Inflammatory macrophage treated with lipopolysaccharide for 4 hours (primary cell): ENCODE measurements at places on chromosomes 1 and 21.

GRCh38 chr1:228706305-228706704 is 29.0 kb upstream of the RHOU start:
- no peak for DNase-seq

GRCh38 chr1:166133857-166134256 is 32.9 kb downstream of the FAM78B start:
- DNase-seq: no peak

DNA sequence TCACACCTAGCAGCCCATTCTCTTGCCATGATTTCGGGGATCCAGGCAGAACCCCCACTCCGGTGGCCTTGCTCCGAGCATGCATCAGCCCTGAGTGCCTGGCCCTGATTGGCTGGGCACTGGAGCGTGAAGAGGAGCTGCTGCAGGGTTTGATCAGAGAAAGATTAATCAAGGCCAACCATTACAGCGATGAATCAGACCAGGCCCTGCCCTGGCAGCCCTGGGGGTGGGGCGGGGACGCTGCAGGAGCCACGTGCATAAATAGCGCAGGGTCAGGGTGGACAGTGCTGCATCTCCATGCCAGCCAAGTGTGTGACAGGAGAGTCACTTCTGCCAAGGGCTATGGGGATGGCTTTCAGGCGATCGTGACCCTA is 3.4 kb upstream of the FAM131C start:
- no peak for DNase-seq

DNA sequence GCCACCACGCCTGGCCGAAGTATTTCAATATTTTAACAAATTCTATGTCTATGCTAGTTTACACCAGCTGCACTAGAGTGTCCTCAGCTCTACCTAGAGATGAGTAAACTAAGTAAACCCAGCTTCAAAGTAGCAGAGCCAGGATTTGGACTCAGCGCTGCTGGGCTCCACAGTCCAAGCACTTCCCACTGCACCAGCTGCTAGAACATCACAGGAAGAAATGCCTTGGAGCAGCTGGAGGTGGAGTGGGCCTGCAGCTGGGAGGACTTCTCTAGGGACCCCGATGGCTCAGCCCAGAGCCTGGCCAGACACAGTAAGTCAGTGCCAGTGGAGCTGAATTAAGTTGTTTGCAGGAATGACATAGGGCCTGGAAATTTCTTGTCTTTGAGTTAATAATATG is 10.2 kb upstream of the SMIM12 start:
- DNase-seq: no peak

GRCh38 chr1:158056498-158056897 is 63.1 kb downstream of the KIRREL1 start:
- DNase-seq: no peak

DNA sequence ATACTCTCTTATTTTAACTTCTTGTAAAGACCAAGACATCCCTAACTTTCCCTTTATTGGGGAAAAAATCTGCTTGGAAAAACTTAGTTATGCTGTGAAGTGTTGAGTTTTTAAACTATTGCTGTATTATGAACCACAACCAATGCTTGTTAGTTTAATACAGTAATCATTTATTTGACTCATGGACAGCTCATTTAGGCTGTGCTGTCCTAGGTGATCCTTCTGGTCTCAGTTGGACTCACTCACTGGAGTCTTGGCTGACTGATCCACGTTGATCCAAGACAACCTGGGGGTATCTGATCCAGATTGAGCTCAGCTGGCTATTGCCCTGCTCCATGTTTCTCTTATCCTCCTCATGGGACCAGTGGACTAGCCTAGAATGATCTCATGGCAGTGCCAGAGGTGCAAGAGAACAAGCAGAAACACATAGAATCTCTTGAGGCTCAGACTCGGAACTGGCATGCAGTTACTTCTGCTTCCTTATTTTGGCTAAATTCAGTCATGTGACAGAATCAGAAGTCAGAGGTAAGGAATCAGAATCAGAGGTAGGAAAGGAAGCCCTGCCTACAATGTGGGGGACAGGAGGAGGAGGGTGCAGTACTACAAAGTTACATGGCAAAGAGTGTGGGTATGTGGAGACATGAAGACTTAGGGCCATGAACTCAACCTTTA is 156.5 kb downstream of the FGGY start:
- peak; percentile 52 for DNase-seq

- DNase-seq: no peak
Measured at GRCh38 chr1:44790968-44791801, 3.2 kb upstream of the BEST4 start.

- DNase-seq: no peak
Measured at GRCh38 chr1:201933840-201934430, 12.4 kb downstream of the LMOD1 start.

DNA sequence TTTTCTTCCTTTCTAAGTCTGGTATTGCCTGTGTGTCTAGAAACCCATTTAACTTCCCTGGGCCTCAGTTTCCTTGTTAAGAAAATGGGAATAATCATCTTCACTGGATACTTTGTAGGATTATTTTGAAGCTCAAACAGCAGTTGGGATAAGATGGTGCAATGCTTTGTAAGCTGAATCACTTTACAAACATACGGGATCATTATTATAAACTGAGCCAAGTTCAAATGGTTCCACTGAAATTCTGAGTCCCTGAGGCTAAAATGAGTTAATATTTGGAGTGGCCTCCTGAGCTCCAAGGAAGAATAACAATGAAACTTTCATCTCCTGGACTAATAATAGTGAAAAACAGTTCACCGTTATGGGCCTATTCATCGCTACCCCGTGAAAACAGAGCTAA is 388.0 kb downstream of the PLPP3 start:
- no peak for DNase-seq

DNA sequence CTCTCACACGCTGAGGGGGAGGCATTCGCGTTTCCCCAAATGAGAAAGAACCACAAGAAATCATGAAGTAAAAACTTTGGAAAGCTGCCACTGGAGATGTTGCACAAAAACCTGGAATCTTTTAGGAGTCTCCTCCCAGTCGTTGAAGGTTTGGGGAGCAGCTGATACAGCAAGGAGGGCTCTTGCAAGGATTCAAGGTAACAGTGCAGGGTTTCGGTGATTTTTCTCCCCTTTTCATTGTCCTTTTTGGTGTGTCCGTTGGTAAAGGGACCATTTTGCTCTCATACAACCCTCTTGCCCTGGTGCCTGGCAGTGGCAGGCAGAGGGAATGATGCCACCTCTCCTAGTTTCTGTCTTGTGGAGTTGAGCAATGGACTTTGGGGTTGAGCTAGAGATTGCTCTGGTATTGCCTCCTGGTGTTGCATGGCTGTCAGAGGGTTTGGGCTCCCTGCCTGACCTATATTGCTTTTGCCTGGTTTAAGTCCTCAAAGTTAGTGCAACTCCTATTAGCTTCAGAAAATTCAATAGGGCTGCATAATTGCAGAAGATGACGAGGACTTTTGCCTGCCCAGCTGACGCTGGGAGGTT is 872 bp downstream of the BRINP2 start:
- no peak for DNase-seq

GRCh38 chr1:24349891-24350290 is 30.7 kb downstream of the GRHL3 start:
- peak; percentile 6 for DNase-seq

- DNase-seq: no peak
Measured at GRCh38 chr1:118947790-118948189, 40.4 kb downstream of the TBX15 start.

DNA sequence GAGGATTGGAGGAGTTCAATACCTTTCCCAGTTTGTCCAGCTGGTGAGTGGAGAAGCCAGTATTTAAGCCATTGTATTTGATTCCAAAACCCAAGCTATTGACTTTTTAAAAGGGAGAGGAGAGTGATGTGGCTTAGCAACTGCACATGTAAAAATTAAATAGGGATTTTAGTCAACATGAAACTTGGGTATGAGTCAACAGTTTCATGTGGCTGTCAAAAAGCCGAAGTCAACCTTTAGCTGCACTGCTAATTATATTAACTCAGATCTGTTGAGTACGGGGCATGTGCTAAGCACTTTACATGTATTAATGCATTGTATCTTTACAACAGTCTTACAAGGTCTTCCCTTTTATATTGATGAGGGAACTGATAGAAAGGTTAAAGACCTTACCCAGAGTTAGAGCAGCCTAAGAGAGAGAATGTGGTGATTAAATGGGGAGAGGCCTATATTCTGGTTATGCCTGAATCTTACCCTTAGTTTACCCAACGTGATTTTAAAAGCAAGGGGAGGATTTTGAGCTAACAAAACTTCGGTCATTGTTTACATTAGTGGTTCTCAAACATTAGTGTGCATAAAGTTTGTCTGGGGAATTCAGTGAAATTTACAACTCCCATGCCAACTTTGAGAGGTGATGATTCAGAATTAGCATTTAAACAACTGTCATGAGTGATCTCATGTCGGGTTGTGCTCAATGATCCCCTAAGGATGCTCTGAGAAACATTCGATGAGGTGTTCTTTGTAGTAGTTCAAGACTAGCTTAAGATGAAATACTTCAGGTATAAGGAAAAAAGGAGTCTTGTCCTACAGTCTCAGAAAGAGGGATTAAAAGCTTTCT is 6.9 kb upstream of the SLC35F3 start:
- no peak for DNase-seq

DNA sequence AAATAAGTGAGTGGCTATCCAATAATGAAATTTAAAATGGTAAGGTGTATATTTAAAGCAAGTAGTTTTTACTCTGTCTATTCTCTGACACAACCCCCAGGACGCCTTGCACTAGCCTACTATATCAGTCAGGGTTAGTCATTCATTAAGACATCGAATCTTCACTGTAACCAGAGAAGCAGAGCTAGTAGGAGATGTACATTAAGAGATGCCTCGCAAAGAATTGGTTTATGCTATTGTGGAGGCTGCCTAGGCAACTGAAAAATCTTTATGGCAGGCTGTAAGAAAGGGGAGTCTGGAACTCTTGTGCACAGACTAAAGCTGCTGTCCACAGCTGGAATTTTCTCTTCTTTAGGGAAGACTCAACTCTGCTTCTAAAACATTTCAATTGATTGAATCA is 28.8 kb downstream of the NTNG1 start:
- no peak for DNase-seq

DNA sequence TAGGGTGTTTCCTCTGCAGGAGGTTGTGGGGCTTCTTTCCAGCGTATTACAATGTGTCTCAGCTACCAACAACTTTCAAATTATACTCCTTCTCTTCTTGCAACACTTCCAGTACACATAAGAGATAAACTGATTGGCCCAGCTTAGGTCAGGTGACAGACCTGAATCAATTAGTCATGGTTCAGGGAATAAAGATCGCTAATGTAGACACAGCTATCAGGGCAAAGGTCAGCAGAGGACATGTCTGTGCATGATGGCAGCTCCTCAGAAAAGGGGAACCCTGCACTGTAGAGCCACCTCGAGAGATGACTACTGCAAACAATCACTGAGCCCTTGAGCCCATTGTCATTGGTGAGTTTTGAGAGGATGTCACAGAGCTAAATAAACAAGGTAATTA is 36.8 kb upstream of the PKN2 start:
- DNase-seq: no peak

DNA sequence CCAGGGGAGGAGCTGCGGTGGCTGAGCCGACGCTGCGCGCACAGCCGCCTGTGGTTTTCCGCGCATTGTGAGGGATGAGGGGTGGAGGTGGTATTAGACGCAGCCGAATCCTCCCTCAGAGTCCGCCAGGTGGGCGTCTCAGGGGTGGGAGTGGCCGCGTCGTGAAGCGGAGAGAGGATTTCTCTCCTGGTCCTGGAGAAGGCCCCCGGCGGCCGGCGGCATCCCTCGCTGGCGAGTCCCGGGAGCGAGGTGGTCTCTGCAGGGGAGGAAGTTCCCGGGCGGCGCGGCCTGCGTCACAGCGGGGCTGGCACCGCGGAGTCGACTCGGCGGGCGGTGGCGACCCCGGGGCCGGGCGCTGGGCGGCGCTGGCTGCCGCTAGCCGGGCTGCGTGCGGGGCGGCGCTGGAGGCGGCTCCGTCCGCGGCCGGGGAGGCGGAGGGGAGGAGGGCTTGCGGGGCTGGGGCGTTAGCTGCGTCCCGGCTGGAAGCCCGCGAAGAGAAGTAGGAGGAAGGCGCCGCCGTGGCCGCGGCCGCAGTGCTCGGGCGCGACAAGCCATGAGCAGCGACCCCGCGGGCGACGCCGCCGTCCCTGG is at the start of gene LRRC8C:
Gene LRRC8C (plus strand): TSS at position 464 of the 591 bp plus-strand sequence. CDS start 53,354 bp downstream, outside the sequence.
- DNase-seq: peak; percentile 85

DNA sequence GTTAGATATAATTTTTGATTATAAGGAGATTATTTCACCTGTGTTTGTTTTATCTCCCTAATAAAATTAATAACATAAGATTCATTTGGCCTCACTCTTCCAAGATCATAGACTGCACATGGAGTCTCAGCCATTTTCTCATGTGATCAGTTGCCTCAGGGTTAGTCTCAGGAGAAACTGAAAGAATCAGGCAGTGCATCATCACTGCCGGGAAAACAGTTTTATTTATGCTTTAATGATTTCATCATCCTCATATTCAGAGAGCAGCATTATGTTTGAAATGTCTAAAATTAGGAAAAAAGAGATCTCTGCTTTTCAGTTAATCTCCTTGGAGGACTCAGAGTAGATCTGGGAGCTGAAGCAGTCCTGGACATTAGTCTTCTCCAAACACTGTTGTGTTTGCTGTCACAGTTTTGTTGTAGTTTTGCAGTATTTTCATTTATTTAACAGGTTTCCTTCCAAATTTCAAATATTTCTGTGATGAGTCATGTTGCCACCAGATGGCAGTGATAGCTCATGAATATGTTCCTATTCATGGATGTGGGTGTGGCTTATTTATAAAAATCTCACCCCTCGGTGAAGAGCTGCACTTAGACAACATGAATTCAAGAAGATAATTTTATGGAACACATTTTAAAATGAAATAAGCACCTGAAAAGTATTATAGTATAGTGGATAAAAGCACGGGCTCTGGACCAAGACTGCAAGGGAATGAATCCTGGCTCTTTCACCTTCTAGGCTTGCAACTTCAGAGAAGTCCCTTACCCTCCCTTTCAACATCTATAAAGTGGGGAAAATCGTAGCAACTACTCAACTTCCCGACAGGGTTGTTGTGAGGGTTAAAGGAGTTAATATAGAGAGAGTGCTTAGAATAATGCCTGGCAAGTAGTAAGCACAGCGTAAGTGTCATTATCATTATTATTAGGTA is 31.2 kb downstream of the CHD1L start:
- peak; percentile 64 for DNase-seq

GRCh38 chr1:224502459-224503160 is 68.0 kb upstream of the WDR26 start:
- DNase-seq: peak; percentile 17

- DNase-seq: peak; percentile 9
Measured at GRCh38 chr1:41239988-41240610, 2.0 kb downstream of the SCMH1 start.
